ENCODE measurements at places on chromosomes 1 and 21. TPM values are rescaled to one million over a fixed set of nuclear protein-coding genes. Genes with fewer than 3 reads are reported as not detected.

TRIM46 gene
- 0.17 TPM for total RNA-seq

DNA sequence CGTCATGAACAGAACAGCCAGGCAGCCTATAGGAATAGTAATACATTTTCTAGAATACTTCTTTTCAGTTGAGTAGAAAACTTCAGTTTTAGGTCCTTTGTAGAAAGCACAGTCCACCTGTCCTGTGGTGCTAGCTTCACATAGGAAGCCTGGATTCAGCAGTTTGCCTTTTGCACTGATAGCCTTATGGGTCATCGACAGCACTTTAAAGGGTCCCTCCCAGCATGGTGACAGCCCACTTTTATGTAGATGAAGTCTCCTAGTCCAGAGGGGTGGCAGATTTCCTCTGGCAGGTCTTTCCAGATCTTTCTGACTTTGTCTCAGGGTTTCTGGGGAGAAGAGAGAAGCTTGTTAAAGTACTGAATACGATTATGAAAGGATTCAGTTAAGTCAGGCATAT lies 161.4 kb upstream of the TNR start:
- H3K4me1 ChIP-seq = no peaks in the 10 kb centered on the region
- no peak overlapping the region for H3K4me3 ChIP-seq
- no peaks in the 10 kb centered on the region for H3K36me3 ChIP-seq
- H3K27ac ChIP-seq = no peak overlapping the region

- no peaks in the 10 kb centered on the region for H3K36me3 ChIP-seq
- peak overlapping the region; percentile 2 for H3K4me3 ChIP-seq
- peak overlapping the region; percentile 47 for H3K27ac ChIP-seq
- DNase-seq = no peak
- H3K27me3 ChIP-seq = no peaks in the 10 kb centered on the region
- H3K4me1 ChIP-seq = peaks cover 18% of the 10 kb centered on the region
Observed at GRCh38 chr1:24704411-24705259, 40.6 kb upstream of the CLIC4 start.

DNA sequence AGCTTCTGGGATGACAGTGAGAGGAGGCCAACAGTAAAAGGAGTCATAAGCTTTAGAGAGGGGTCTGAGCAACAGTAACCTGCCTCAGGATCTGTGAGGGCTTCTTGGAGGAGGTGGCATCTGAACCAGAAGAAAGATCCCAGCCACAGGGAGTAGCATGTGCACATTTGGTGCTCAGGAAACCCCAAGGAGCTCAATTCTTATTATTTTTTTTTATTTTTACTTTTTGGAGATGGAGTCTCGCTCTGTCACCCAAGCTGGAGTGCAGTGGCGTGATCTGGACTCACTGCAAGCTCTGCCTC lies 4.7 kb downstream of the THEMIS2 start:
- no peak overlapping the region for H3K27ac ChIP-seq
- H3K4me1 ChIP-seq = peaks cover 14% of the 10 kb centered on the region
- H3K4me3 ChIP-seq = no peak overlapping the region
- H3K27me3 ChIP-seq = no peaks in the 10 kb centered on the region
- DNase-seq = no peak
- H3K36me3 ChIP-seq = no peaks in the 10 kb centered on the region

- H3K27ac ChIP-seq = no peak overlapping the region
- DNase-seq = no peak
- H3K36me3 ChIP-seq = no peaks in the 10 kb centered on the region
- no peaks in the 10 kb centered on the region for H3K4me1 ChIP-seq
Observed at GRCh38 chr1:93317207-93317606, 28.5 kb upstream of the DR1 start.

DNA sequence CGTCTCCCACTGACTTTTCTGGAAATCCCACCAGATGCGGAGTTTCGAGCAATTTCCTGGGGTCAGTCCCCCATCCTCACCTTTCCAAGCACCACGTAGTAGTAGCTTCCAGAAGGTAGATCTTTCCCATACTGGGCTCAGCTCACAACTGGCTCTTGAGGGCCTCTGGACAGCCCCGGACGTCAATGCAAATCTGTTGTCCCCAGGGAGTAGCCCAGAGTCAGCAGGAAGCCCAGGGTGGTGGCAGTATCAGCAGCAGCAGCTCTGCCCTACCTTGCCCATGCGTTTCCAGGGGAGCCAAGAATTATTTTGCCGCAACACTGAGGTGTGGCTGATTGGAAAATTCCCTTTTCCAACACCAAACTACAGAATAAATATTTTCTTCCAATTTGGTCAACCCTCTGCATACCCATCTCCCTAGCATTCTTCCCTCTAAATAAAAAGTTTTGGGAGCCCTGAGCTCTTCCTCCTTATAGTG lies 70.3 kb downstream of the CD46 start:
- peak overlapping the region; percentile 84 for H3K4me3 ChIP-seq
- peaks cover 82% of the 10 kb centered on the region for H3K4me1 ChIP-seq
- peaks cover 46% of the 10 kb centered on the region for H3K36me3 ChIP-seq
- no peak for DNase-seq
- no peaks in the 10 kb centered on the region for H3K27me3 ChIP-seq
- H3K27ac ChIP-seq = peak overlapping the region; percentile 98

GRCh38 chr21:43654806-43655489 lies 4.3 kb downstream of the HSF2BP start:
- no peak for DNase-seq
- H3K27me3 ChIP-seq = no peaks in the 10 kb centered on the region
- H3K4me1 ChIP-seq = peaks cover 14% of the 10 kb centered on the region
- H3K36me3 ChIP-seq = no peaks in the 10 kb centered on the region

Data from esophagus muscularis mucosa (tissue), 4 donors.